Hepatic stellate cell (primary cell): ENCODE measurements at places on chromosomes 2 and 18.
A peak's percentile ranks its signal among the peaks of the same experiment; 100 is the strongest.

DNA sequence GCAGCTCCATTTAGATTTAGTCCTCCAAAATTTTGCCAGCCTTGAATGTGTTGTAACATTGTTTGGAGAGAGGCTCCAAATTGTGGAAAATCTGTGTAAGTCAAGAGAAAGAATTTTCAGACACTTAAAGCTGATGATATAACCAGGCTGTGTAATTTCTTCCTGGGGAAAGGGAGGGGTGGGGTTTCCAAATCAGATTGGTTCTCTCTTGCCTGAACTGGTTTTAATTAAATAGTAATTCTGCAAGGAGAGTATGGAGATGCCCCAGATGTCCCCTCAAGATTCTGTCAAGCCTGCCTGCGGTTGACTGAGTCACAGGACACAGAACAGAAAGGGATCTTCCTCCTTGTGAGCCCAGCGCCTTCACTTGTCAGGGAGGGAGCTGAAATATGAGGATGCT lies 54.5 kb downstream of the C18orf63 start:
- DNase-seq, result no peak

GRCh38 chr18:30999186-30999585 lies 43.4 kb downstream of the DSC3 start:
- no peak for DNase-seq

DNA sequence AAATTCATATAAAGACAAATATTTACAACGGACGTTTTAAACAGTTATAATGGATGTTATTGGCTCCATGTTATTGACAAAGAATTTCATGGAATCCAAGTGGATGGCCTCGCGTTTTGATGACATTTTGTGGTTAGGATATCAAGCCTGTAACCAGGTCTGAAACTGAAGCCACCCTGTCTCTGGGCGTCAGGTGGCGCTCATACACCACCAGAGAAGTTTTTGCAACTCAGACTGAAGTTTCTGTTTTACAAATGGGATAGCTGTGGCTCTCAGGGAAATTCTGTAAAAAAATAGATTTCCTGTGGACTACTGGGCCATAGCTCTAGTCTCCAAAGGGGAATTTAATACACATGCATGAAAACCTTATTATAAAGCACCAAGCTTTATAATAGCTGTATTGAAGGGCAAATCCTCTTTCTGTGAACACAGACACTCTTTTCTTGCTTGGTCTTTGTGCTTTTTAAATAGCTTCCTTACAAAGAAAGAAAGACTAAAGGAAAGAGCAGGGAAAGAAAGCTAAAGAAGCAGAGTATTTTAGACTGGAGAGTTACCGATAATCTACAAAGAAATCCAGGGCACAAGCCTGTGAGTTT lies 86.7 kb downstream of the C18orf54 start:
- peak; percentile 13 for DNase-seq

DNA sequence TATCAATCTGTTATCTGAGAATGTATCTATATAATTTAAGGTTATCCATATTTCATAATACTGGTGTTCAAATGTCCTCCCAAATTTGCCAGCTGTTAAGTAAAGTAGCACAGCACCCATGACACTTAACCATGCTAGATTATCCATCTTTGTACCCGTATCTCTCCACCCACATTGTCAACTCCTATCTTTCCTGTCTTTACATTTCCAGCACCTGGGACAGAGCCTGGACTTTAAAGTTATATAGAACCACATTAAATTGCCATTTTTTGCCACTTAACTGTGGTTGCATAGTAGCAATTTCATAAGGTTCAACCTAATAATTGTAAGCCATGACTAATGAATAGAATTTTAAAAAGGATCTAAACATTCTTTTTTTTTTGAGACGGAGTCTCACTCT lies 226.7 kb downstream of the NCKAP5 start:
- DNase-seq, result no peak

DNA sequence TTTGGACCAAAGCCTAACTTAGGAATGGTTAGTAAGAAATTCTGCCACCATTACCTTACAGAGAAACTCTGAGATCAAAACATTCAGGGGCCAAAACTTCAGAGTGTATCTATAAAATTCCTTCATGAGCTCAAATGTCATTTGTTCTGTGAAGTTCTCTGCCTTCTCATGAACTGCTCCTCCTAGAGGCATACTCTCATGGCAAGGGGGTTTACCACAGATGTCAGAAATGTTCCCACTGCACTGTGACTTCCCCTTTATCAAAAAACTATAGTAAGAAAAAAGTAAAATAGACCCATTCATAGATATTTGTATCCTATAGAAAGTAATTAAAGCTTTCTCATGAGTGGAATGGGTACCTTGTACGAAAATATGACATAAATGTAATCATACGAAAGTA lies 68.5 kb downstream of the USP40 start:
- no peak for DNase-seq

DNA sequence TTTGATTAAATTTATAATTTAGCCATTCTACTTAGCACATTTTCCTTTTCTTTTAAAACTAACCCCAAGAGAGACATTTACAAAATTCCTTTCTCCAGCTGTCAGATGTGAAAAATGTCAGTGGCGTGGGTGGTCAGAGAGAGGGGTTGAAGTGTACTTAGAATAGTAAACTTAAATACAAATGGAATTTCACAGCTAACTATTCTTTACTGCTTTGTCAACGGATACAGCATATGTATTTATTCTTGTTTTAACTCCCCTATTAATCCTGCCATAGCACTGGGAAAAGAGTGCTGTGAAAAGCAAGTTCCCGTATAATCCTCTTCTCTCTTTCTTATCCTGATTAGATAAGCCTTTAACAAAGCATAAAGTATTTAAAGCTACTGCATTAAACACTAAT lies 191.4 kb upstream of the CHAC2 start:
- no peak for DNase-seq

DNA sequence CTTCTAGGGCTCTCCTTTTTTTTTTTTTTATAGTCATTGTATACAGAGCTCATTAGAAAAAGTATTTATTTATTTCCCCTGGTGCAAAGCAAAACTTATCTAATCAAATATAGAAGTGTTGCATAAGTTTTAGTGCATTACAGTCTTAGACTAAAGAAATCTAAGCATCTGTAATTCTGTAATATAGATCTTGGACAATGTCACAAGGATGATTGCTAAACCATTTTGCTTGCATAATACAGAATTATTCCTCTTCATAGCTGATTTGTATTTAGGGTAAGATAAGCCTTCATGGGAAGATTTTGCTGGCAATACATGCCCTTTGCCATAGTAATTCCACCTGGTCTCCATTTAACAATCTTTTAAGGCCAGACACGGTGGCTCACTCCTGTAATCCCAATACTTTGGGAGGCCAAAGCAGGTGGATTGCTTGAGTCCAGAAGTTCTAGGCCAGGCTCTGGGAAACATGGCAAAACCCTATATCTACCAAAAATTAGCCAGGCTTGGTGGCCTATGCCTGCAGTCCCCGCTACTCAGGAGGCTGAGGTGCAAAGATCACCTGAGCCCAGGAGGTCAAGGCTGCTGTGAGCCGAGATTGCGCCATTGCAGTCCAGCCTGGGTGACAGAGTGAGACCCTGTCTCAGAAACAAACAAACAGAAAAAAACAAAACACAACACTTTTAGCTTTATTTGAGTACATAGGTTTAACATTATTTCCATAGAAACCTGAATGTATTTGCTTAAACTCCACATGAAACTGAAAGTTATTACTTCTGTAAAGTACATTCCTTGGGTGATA lies 2.2 kb upstream of the ACADL start:
- DNase-seq, result no peak

DNA sequence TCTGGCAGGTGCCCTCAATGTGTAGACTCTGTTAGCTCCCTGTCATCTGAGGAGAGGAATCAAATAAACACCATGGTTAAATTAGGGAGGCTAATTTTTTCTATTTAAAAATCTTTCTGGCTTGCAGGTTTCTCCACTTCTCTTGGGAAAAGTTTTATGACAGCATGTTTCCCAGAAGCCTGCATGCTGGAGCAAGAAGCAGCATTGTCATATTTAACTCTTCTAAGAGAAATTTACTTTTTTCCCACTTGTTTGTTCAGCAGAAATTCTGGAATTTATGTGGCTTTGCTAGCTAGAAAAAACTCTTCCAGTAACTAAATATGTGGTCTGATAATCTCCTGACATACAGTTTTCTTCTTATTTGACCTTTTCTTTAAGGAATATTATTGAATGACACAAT lies 230.5 kb downstream of the PARD3B start:
- DNase-seq, result no peak
